ENCODE measurements at places on chromosomes 5 and 9.

DNA sequence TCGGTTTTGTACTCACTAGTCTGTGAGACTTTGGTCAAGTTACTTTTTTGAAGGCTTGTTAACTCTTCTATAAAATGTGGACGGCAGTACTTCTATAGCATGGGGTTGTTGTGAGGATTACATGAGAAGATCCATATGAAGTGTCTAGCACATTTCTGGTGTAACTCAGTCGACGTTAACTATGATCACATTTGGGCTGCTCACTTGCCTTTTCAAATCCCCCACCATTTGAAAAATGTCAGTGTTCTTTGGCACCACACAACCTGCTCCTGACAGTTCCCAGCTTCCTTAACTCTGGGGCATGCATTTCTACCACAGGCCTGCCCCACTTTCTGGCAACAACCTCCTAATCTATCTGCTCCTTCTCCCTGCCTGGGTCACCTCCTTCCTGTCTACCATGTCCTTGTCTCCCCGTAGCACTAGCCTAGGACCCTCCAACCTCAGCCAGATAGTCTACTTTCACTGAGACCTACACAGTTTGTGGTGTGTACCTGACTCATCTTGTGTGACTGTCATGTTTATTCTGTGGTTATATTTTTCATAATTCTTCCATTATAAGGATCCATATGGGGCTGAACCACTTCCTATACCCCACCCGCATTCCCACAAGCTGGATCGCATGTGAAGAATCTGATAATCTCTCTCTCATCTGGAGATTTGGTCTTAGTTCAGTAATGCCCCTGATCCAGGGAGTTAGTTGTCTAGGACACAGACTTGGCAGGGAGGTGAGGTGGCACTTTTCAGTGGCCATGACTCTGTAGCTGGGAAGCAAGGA is 30.2 kb upstream of the BASP1 start:
- no peak for DNase-seq

- DNase-seq, result no peak
These were observed 115.8 kb downstream of the COL5A1 start for GRCh38 chr9:134757216-134757975.

- no peak for DNase-seq
These were observed 37.9 kb upstream of the GABRP start for GRCh38 chr5:170745481-170746071.

- DNase-seq, result no peak
These were observed 347.3 kb upstream of the ZNF608 start for GRCh38 chr5:125093776-125094175.

DNA sequence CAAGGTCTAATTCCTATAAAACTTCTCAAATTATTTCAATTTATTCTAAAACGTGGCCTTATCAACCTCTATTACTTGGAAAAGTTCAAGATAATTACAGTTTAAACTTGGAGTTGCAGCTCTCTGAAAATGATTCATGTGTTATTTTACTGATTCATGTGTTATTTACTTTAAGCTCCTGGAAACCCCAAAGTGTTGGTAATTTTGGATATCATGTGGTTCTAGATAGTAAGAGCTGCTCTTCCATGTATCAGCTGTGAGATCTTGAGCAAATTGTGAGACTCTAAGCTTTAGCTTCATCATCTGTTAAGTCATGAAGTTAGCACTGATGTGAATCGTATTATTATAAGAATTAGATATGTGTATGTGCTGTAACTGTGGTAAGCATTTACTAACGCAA is 749.2 kb downstream of the TLE4 start:
- no peak for DNase-seq

DNA sequence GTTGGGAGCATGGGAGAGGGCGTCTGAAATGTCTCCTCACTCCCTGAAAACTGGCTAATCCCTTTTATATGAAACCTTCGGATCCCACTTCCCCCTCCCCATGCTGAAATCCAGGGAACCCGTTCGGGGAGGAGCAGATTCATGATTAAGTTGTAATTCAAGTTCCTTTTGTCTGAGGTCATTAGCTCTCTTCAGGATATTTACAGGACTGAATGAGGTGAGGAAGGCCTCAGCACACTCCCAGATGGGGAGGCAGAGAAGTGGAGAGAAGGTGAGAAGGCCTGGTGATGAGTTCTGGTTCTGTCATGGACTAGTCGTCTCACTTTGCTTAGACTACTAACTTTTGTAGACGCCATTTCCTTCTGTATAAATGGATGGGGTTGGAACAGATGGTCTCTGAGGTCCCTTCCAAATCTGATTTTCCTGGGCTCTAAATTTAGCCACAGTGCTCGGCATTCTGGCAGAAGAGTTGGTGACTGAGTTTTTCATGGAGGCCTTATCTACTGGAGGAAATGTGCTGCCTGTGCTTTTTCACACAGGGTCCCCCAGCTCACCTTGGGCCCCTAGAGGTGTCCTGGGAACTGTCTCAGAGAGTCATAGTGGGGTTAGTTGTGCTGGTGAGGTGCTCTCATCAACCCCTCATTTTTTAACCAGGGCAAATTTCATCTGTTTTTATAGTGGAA is 62.3 kb downstream of the PRDM6 start:
- no peak for DNase-seq

- no peak for DNase-seq
These were observed 147.2 kb upstream of the IRX2 start for GRCh38 chr5:2898661-2899060.
